ENCODE measurements at places on chromosomes 4 and X.

GRCh38 chr4:14168919-14169318 is 541.4 kb upstream of the BOD1L1 start:
- DNase-seq: no peak

GRCh38 chr4:10589321-10589720 is 95.2 kb downstream of the CLNK start:
- DNase-seq: no peak

DNA sequence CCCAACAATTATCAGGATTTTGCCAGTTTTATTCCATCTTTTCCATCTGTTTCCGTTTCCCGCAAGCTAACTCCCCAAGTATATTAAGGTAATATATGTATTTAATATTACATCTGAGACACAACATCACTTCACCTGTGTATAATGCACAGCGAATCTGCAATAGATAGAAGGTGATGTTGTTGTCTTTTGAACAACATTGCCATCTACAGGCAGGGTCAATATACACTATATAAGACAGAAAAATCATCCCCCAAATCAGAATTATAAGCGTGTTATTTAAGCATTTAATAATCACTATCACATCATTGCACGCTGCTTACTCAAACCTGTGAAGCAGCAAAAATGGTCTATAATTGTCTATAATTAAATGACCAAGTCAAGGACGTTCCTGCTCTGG is 1115.5 kb downstream of the NLGN4X start:
- DNase-seq: no peak

DNA sequence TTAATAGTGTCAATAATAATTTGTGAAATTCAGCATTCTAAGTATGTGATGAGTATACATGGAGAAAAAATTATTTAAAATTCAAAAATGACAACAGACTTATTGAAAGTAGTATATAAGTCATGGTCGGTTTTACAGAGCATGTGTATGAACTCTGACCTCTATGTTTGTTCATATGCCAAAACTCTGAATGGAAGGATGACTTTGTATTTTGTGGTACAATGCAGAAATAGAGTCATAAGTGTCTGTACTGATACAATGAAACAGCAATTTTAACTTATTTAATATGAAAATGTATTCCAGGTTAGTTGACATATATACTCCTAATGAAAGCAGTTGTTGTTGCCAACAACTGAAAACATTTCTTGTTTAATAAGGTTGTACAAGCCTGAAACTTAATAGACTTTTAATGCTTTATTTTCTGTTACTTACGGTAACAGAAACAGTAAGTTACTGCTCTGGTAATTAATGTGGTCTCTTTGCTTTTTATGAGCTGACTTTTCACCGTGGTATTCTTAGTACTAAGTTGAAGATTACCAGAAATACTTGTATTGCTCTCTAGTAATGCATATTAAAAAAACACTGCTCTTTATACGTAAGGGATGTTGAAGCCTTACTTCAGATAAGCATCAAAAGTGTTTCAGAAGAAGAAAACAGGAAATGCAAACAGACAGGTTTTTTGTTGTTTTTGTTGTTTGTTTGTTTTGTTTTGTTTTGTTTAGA is 1.9 kb downstream of the UBE2K start:
- no peak for DNase-seq

- DNase-seq: no peak
These were observed 4.8 kb downstream of the ACOX3 start for GRCh38 chr4:8435656-8436121.

GRCh38 chr4:82718162-82718940 is 80.2 kb downstream of the SCD5 start:
- no peak for DNase-seq

DNA sequence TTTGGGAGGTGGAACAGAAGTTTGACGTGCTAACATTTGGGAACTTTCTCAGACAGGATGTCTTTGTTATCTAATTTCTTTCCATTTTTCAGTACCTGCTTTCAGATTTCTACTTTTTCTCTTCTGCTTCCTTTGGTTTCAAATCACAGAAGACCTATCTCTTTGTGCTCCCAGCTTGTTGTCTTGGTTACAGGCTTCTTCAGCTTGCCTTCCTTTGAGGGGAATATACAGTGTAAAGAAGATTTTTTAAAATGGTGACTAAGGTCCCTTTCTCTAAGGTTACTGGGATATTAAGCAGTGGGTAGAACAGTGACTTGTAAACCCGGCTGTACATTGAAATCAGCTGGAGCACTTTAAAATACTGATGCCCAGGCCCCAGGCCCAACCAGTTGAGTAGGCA is 48.0 kb downstream of the TMEM164 start:
- DNase-seq: no peak

GRCh38 chr4:2806390-2807355 is 13.8 kb downstream of the SH3BP2 start:
- peak; percentile 34 for DNase-seq

Measured in substantia nigra (tissue), 51 donors.